ENCODE measurements at places on chromosomes 2 and 18.
A peak's percentile ranks its signal among the peaks of the same experiment; 100 is the strongest.

- DNase-seq, result no peak
- no peaks in the 10 kb centered on the region for H3K4me1 ChIP-seq
- H3K27ac ChIP-seq, result no peak overlapping the region
- H3K4me3 ChIP-seq, result no peak overlapping the region
- H3K36me3 ChIP-seq, result no peaks in the 10 kb centered on the region
These were observed 129.3 kb downstream of the PRKCE start for GRCh38 chr2:45780541-45781463.

DNA sequence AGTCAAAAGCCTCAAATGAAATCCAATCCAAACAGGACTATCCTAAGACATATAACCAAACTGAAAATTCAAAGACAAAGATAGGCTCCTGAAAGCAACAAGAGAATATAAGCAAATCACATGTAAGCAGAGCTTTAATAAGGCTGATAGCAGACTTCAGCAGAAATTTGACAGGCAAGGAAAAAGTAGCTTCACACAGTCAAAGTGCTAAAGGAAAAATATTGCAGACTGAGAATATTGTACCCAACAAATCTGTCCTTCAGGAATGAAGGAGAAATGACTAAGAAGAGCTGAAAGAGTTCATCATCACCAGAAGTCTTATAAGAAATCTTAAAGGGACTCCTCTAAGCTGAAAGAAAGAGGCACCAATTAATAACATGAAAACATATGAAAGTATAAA, 150.0 kb downstream of the EVA1A start:
- no peaks in the 10 kb centered on the region for H3K36me3 ChIP-seq
- H3K4me3 ChIP-seq, result no peak overlapping the region
- H3K27ac ChIP-seq, result no peak overlapping the region

DNA sequence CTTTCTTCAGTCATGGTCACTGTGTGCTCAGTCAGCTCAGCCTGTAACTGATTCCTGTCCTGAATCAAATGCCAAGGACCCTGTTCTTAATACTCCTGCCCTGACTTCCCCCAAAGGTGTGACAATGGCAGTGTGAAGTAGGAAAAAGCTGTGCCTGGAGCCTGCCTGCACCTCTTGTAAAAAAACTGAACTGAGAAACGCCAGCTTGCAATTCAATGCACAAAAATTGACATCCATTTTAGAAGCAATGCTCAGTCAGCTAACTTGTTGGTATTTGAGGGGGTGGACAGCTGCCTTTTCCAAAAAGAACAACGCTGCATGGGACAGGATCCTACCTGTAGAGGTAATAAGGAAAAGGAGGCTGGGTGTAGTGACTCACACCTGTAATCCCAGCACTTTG, 66.3 kb upstream of the TMEM247 start:
- no peak overlapping the region for H3K4me3 ChIP-seq
- H3K27me3 ChIP-seq, result no peaks in the 10 kb centered on the region
- H3K27ac ChIP-seq, result no peak overlapping the region
- DNase-seq, result no peak

GRCh38 chr2:207330912-207331311, 165.2 kb upstream of the KLF7 start:
- no peak for DNase-seq
- peak overlapping the region; percentile 16 for H3K27ac ChIP-seq
- no peaks in the 10 kb centered on the region for H3K4me1 ChIP-seq
- no peaks in the 10 kb centered on the region for H3K27me3 ChIP-seq

DNA sequence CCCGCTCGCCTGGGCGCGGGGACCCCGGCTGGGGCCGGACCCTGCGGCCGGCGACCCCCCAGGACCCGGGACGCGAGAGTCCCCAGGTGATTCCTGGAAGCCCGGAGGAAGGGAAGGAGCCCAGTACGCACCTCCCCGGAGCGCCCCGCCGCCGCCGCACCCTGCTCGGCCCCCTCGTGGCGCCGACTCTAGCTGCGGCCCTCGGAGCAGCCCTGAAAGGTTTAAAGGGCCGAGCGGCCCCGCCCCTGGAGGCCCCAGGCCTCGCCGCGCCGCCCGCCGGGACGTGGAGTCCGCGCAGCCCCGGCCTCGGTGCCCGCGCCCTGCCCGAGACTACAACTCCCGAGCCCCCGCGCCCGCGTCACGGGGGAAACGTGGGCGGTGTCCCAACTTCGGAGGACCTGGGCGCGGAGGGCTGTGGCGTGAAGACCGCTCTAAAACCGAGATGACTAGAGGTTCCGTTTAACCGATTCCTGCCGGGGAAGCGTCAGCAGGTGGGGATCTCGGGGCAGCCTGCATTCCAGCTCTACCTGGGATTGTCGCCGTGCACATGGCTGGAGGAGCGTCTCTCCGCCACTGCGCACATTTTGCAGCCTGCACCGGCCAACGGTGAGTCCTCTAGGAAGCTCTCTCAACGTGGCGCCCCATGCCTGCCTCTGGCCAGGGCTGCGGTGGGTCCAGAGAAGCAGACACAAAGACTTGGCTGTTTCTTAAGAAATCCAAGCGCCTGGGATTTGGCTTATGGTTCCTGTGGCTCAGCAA, at the start of gene TMEM150A:
Gene TMEM150A (minus strand): TSS at position 223 of the 759 bp plus-strand sequence. CDS start 750 bp downstream, outside the sequence.
- DNase-seq, result peak; percentile 95
- peak within 1 kb of the TSS; percentile 90 for H3K27ac ChIP-seq
- peak within 1 kb of the TSS; percentile 86 for H3K4me3 ChIP-seq
- no peaks in the 10 kb centered on the region for H3K36me3 ChIP-seq
- peaks cover 9% of the 10 kb centered on the region for H3K4me1 ChIP-seq

- no peak overlapping the region for H3K27ac ChIP-seq
- no peak for DNase-seq
- no peaks in the 10 kb centered on the region for H3K4me1 ChIP-seq
These were observed 47.9 kb downstream of the SLC14A1 start for GRCh38 chr18:45771587-45772480.

DNA sequence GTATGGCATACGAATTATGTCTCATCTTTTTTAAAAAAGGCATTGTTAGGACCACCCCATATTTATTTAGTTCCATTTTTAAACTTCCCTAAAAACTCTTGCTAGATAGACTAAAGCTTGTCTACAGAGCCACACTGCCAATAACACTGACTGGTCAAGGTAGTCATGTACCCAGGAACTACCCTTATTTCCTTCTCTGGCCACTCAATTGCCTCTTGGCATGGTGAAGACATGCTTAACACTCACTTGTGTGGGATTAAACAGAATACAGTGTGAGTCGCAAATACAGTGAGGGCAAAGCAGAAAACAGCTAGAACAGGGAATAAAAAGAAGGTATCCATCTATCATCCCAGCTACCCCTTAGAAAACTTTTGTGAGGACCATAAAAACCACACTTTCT, 57.4 kb downstream of the KCNG3 start:
- H3K4me3 ChIP-seq, result no peak overlapping the region
- DNase-seq, result no peak
- no peaks in the 10 kb centered on the region for H3K36me3 ChIP-seq

DNA sequence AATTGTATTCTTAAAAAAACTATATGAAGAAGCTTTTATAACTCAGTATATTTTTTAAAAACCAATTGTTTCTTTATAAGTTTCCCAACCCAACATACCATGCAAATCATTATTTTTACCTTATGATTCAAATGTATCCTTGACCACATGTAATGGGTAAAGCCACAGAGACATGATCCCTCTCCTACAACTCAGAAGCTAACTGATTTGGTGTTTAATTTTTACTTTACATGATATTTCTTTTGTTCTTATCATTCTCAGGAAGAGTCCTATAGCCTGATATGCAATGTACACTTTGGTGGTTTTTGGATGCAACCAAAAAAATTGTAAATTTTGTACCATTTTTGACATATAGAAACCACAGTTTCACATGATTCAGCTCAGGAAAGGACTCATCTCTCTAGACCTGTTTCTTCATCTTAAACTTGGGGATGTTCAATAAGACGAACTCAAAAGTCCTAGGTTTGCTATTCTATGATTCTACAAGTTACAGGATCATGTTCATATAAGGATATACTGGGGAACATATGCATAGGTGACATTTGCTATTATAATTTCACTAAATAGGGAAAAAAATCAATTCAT, 85.2 kb upstream of the RBBP8 start:
- no peaks in the 10 kb centered on the region for H3K36me3 ChIP-seq
- peak overlapping the region; percentile 29 for H3K27ac ChIP-seq
- H3K4me1 ChIP-seq, result peaks cover 5% of the 10 kb centered on the region

Measured in breast epithelium (tissue), 4 donors.